ENCODE measurements at places on chromosomes 13 and 19. TPM values are rescaled to one million over a fixed set of nuclear protein-coding genes. Genes with fewer than 3 reads are reported as not detected.
A peak's percentile ranks its signal among the peaks of the same experiment; 100 is the strongest.

DNA sequence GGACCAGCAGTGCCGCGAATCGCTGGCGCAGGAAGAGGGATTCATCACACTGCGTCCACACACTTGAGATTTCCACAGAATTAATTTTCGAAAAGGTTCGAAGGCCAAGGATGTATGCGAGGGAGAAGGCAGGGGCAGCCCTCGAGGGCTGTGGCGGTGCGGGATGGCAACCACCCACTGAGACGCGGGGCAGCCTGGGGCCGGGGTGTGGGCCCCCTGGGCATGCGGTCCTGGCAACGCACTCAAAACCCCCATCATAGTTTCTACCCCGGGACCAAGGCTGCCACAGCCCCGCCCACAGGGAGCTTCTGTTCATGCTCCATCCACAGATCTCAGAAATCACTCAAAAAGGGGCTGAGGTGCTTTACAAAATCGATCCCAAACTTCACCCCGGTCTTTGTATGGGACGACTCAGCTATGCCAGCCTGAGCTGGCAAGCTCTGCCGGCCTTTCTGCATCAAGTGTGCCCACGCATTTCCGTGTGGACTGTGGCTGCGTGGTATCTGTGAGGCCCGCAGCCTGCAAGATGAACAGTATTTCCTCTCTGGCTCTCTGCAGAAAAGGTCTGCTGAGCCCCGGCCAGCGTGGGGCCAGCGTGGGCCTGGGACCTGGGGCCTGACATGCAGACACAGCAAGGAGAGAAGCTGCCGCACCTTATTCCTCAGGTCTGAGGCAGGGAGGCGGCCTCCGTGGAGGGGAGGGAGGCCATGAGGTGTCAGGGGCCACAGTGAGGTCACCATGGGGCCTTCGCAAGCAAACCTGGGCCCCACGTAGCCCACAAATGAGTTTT is 19.2 kb downstream of the ZNF787 start:
- no peak for DNase-seq

GRCh38 chr13:22286338-22286737 is 615.5 kb downstream of the FGF9 start:
- no peak for DNase-seq

- no peak for DNase-seq
These were observed 18.2 kb upstream of the ACP7 start for GRCh38 chr19:39065928-39066327.

DNA sequence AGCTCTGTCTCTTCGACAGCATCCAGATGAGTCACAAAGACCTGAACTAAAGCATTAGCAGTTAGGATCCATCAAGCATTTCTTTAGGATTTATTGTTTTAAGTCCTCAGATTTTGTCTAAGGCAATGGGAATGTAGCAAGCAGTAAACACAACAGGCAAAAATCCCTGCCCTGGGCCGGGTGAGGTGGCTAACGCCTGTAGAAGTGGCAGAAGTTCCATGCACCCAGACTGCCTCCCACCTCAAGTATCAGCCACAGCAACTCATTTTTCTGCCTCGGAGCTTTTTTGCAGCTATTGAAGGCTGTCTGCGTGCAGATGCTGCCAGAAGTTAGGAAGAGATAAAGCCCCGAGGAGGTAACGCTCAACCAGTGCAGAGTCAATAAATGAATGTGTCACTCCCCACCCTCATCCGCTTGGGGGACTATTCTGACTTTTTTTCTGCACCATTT is 47.1 kb upstream of the MRI1 start:
- peak; percentile 33 for DNase-seq

- DNase-seq = peak; percentile 15
These were observed 11.0 kb upstream of the BBC3 start for GRCh38 chr19:47241919-47242577.

DNA sequence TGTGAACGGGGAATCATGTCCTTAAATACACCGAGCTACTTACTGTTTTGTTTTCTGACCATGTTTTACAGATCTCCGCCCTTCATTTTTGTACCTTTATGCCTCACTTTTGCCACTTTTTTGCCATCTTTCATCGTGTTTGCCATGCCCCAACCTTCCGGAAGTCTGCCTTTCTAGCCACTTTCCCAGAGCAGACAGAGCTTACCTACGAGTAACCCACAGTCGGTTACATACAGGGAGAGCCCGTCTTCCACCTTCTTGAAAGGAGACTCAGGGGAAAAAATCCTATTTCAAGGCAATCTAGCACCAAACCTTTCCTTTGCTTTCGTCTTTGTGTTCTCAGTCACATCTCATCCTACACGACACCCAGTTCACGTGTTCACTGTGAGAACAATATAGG is 26.1 kb downstream of the RFPL4AL1 start:
- DNase-seq = no peak

GRCh38 chr19:32543115-32543900 is 37.7 kb upstream of the PDCD5 start:
- DNase-seq = peak; percentile 12

DNA sequence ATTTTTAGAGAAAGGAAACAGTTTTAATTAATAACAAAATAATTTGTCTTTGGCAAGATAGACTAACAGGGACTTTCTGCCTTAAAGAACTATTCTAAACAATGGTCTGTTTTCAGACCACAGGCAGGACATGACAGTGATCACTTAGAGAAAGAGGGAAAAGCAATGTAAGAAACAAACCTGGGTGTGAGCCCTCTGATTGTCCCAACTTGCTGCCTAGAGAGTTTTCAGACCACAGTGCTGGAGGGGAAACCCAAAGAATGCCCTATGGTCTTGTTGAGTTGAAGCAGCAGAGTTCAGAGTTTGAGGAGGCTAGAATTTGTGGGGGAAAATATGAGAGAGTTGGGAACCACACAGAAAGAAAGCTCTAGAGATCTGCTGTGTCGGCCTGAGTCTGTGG is 38.1 kb downstream of the DGKH start:
- no peak for DNase-seq

DNA sequence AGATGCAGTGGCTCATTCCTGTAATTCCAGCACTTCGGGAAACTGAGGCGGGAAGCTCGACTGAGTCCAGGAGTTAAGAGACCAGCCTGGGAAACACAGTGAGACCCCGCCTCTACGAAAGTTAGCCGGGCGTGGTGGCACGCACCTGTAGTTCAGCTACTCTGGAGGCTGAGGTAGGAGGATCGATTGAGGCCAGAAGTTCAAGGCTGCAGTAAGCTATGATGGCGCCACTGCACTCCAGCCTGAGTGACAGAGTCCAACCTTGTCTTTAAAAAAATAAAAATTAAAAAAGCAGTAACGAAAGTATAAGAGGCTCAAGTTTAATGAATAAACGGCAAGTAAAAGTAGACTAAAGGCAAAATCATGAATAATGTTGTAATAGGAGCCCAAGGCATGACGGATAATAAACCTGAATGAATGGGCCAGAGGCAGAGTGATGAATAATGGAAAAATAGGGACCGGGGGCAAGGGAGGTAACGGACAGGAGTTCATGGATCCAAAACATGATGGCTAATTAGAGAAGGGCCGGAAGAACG is 1.2 kb upstream of the TOMM40 start:
- DNase-seq = no peak

DNA sequence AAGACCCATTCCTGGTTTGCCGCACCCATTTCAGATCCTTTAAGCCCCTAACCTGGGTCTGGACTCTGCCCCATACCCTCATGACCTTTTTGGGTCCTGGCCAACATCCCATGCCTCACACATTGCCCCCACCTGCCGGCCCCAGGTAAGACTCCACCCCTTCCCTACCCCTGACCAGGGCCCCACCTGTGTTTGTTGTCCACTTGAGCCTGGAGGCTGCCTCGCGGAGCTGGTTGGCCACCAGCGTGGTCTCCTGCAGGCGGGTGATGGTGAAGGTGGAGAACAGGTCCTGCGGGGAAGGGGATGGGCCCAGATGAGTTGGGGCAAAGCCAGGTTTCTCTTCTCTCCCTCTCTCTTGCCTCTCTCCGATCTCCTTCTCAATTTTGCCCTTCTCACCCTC is 19.5 kb downstream of the MAN2B1 start:
- no peak for DNase-seq

GRCh38 chr13:79846386-79846785 is 365.4 kb downstream of the NDFIP2 start:
- DNase-seq = no peak

- no peak for DNase-seq
These were observed 24.1 kb upstream of the UBAC2 start for GRCh38 chr13:99176309-99177276.

DNA sequence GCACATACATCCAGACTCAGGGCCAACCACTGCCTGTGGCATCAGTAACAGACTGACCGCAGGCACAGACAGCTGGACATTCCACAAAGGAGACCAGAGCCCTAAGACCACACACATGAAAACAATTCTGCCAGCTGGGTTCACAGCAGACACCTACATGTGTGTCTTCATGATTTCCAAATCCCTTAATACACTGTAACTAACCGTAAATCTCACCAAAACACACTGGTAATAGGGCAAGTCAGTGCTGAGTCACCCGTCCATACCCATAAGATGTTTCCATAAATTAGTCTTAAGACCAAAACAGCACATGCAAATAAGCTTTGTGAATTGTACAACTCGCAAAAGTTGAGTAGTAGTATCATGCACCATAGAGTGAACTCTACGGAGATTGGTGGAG is 65.4 kb downstream of the TUBGCP3 start:
- DNase-seq = peak; percentile 14

DNA sequence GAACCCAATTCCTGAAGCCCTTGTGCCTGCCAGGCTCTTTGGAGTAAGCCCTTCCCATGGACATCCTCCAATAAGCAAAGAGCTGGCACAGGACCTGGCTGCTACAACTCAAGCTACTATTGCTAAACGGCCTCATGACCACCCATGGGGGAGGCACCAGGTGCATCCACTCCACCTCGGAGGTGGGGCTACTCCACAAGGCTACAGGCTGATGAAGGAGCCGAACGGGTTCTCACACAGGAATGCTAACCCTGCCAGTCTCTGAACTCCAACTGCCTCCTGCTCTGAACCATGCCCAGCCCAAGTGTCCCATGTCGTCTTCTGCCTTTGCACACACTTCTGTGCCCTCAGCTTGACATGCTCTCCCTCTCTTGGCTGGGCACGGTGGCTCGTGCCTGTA is 10.0 kb downstream of the SYMPK start:
- DNase-seq = no peak

DNA sequence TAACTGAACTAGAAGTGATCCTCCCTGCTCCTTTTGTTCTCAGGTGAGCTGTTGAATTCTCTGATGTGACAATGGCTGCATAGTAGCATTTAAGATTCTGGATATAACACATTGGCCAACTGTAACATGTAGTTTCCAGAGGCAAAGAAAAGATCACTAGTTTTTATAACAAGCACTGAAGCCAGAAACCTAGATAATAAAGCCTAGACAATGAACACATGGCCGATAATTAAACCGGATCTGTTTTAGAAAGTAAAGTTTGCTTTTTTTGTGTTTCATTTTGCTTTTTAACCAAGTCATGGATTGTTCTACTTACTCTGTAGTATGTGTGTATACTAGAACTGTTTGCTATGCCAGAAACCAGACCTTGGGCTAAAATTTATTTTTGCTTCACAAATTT is 225.5 kb upstream of the KLHL1 start:
- DNase-seq = no peak

DNA sequence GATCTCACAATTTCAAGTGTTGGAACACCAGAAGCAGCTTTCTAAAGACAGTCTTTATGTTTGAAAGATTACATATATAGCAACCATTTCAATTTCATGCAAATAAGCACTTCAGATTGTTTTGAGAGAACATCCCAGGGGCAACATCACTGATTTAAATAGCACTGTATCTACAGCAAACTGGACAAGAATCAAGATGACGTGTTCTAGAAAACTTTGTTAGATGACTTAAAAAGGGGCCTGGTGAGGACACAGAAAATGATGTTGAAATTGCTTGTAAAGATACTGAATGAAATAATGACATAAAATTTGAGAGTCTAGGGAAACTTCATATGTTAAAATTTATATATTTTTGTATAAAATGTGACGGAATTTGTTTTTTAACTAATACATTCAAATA is 277.1 kb downstream of the KLF12 start:
- no peak for DNase-seq

DNA sequence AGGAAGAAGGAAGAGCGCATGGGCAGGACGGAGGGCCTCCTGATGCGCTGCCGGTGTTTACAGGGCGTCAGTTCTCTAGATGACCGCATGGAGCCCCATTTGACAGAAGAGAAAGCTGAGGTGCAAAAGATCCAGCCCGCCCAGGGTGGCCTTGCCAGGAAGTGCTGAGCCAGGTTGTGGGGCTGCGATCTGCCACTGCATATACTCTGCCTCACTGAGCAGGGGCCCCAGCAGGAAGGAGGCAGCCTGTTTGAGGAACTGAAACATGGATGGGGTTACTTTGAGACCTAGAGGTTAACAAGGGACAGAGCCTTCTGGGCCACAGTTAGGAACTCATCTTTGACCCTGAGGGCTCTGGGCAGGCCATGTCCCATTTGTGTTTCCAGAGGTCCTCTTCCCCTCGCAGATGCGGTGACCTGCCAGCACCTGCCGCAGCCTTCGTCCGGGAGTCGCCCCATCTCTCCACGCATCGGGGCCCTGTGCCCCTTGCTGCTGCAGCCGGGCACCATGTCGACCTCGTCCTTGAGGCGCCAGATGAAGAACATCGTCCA is 3.2 kb downstream of the EPN1 start:
- DNase-seq = no peak

GRCh38 chr13:52765611-52766390 is 26.2 kb upstream of the CNMD start:
- no peak for DNase-seq

GRCh38 chr13:51324714-51325420 is 14.6 kb upstream of the SERPINE3 start:
- DNase-seq = no peak

DNA sequence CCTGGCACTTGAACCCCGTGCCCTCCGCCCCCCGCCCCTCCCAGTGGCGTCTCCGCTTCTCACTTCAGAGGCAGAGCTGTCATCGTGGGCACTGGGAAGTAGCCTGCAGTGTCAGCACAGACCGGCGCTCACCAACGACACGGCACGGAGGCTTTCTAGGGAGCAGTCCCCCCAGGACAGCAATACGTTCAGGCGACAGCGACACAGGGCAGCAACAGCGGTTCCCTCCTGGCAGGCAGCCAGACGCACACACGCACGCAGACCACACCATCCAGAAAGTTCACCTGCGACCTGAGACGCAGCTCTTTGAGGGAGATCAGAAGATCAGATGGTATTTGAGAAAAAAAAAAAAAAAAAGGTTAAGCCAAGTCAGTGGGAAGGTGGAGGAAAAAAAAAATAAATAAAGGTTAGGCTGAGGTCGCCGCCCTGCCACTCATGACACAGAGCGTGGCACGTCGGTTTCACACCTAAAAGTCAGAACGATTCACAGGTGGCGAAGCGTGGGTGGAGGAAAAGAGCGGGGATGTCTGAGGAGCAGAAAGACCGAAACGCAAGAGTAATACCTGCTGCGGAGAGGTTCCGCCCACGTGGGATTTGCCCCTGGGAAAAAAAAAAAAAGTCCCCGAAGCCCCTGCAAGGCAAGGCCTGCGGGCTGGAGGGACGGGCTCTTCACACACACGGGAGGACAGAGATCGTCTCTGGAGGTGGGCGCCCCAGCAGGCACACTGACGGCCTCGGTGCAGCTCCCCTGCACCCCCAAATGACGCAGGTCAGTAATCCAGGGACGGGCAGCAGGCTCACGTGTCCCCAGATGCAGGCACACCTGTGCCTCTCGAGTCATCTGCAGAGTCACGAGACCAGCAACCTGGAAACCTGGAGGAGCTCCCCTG is 94.5 kb downstream of the GNG7 start:
- no peak for DNase-seq

SOX21 gene
- 0.77 TPM for total RNA-seq

ZNF829 gene
- total RNA-seq = 2.7 TPM

SIGLECL1 gene
- not detected for total RNA-seq

TNNI3 gene
- not detected for total RNA-seq

SIGLEC8 gene
- total RNA-seq = not detected

CAPS gene
- 7.2 TPM for total RNA-seq

PEG3 gene
- total RNA-seq = not detected

SOX1 gene
- not detected for total RNA-seq

FCAR gene
- total RNA-seq = not detected

ZNF563 gene
- total RNA-seq = not detected
